ENCODE measurements at places on chromosomes 11 and 22.

GRCh38 chr11:42593441-42593840, 718.4 kb upstream of the API5 start:
- DNase-seq = no peak

GRCh38 chr11:109229682-109230081, 192.3 kb upstream of the C11orf87 start:
- no peak for DNase-seq

DNA sequence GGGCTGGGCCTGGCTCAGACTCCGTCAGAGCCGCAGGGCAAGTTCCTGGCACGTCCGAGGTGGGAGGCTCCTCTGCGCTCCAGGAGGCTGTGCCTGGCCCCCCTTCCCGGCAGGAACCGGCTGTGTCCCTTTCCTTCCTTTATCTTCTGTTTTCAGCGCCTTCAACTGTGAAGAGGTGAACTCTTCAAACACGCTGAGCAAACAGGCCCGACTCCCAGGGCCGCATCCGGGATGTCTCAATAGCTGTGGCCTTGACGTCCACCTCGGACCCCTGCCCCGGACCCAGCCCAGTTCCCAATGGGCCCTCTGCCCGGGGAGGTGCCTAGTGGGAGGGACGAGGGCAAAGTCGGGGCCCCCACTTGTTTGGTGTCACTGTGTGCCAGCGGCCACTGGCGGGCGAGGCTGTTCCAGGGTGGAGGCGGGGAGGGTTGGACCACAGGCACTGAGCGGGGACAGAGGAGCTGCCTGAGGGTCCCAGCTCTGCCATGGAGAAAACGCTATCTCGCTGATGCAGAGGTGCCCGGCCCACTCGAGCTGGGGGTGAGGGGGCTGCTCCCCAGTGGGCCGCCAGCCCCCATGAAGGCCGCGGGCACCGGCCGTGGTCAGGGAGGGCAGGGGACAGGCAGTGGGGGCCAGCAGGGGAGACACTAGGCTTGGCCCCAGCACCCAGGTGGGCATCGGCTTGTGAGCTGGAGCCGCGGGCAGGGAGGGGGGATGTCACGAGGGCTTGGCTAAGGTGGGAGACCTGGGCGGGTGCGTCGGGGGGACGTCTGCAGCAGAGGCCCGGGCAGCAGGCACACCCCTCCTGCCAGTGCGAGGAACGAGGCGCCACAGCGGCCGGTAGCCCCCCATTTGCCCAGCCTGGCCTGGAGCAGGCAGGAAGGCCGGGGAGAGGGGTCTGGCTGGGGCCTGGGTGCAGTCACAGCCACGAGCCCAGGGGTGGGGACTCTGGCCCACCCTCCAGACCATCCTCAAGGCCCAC, 2.7 kb upstream of the MUC5B start:
- no peak for DNase-seq

DNA sequence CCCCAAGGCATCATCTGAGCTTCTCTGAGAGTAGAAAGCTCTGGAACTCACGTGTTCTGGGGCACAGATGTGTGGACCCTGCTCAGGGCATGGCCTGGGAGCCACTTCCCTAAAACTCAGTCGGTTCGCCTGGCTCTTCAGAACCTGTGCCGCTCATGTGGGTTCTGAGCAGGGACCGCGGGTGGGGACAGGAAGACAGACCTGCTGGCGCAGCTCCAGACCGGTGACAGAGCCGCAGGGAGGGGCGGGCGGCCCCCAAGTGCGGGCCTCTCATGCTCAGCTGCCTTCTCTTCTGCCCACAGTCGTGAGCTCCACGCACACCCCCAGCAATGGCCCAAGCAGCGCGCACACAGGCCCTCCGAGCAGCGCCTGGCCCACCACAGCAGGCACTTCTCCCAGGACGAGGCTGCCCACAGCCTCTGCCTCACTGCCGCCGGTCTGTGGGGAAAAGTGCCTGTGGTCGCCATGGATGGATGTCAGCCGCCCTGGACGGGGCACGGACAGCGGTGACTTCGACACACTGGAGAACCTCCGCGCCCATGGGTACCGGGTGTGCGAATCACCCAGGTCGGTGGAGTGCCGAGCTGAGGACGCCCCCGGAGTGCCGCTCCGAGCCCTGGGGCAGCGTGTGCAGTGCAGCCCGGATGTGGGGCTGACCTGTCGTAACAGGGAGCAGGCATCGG, 24.2 kb downstream of the MUC5AC start:
- DNase-seq = no peak

DNA sequence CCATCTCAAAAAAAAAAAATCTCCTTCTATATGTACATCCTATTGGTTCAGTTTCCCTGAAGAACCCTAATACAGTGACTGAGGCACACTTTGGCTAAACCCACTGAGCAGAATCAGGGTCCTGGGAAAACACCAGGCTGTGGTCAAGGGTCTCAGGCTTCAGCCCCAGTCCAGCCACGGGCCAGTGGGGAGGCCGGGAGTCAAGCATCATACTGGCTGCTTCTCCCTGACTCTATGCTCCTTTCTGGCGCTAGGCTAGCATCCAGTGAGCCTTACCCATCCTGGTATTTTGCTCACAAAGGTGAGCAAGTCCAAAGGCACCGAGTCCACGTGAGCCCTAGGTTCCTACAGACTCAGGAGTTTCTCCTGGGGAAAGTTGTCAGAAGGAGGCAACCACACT, 752.5 kb downstream of the BRD1 start:
- DNase-seq = no peak

DNA sequence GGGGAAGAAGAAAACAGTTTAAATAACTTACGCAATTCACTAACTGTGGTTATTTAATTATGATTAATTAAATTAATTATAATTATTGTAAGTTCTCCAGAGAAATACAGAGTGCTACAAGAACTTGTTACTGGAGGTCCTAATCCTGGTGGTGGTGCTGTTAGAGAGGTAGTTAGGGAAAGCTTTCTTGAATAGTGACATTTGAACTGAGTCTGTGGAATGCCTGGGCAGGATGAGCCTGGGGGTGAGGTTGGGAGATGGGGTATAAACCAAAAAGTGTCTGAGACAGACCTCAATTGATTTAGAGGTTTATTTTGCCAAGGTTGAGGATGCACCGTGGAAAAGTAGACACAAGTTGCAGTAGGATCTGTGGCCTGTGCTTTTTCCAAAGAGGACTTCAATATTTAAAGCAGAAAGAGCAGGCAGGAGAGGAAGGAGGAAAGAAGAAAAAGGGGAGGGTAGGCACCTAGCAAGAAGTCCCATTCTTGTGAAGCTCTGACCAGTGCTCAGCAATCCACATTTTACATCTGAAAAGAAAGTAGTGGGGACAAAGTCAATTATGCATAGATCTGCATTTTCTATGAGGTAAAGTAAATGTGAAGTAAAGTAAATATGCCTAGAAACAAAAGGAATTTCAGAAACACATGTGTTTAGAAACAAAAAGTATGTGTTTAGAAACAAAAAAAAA, 4.4 kb upstream of the ZNF202 start:
- DNase-seq = no peak

DNA sequence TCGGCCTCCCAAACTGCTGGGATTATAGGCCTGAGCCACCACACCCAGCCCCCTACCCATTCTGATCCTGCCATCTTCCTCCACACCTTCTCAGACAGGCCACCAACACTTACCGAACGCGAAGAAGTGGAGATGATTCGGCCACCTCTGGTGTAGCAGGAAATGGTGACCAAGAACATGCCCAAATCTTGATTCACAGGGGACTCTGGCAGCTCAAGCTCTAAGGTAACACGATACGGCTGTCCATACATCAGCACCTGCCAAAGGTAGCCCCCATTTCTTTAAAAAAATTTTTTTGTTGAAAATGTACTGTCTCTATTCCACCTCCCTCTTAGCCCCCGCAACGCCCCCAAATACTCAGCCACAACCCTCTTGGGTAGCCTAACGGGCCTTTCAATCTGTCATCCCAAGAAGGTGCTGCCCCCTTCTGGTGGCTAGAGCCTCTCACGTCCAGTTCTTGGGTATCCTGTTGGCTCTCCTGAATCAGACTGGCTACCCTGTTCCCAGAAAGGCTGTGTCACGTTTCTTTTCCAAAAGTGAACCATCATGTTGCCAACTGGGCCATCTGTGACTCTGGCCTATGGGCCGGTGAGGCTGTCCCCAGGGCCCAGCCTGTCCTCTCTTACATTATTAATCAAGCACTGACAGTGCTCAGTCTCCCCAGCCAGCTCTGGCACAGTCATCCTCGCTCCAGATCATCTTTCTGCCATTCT, 5.3 kb upstream of the LRRN4CL start:
- peak; percentile 72 for DNase-seq

- DNase-seq = no peak
Observed at GRCh38 chr11:122024278-122024677, 91.7 kb downstream of the BLID start.

DNA sequence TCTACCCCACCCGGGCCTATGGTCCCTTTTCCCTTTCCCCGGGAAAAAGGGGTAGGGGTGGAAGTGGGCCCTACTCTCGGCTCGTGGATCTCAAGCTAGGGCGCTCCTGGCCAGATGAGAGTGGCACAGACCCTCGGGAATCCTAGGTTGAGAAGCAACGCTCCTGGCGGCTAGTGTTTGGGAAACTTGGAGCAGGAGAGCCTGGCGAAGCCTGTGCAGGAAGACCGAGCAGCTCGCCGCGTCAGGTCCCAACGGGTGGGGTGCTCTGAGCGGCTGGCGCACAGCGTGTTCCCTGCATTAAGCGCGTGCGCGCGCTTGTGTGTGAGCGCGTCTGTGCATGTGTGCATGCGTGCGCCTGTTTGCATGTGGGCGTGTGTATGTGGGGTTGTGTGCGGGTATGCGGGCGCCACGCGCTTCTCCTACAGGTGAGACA, 7.1 kb upstream of the FLI1 start:
- no peak for DNase-seq

GRCh38 chr11:10019906-10020682, 273.9 kb downstream of the SBF2 start:
- no peak for DNase-seq

GRCh38 chr22:25748704-25749103, 6.7 kb downstream of the MYO18B start:
- no peak for DNase-seq

DNA sequence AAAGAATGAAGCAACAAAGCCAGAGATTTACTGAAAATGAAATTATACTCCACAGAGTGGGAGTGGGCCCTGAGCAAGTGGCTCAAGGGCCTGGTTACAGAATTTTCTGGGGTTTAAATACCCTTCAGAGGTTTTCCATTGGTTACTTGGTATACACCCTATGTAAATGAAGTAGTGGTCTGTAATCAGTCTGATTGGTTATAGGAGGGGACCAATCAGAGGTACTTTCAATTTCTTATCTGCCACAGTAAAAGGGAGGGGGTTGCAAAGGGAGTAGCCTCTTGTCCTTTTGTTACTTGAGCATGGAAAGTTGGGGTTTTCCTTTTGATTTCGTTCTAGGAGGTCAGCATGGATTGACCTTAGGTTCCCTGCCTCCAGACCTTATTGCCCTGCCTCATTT, 63.5 kb downstream of the ATM start:
- DNase-seq = no peak

DNA sequence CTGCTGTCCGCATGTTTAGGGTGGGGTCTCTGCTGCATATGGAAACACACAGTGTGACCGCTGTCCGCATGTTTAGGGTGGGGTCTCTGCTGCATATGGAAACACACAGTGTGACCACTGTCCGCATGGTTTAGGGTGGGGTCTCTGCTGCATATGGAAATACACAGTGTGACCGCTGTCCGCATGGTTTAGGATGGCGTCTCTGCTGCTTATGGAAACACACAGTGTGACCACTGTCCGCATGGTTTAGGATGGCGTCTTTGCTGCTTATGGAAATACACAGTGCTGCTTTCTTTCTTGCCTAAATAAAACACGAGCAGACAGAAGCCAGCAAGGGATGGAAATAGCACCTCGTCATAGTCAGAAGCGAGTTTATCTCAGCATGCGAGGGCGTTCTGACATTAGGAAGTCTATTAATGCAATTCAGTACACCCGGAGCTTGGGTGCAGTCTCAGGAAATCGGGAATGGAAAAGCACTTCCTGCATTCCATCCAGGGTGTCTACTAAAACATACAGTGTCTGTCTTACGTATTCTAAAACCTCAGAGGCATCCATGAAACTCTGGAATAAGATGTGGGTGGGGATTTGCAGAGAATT, 32.6 kb upstream of the TOLLIP start:
- no peak for DNase-seq

DNA sequence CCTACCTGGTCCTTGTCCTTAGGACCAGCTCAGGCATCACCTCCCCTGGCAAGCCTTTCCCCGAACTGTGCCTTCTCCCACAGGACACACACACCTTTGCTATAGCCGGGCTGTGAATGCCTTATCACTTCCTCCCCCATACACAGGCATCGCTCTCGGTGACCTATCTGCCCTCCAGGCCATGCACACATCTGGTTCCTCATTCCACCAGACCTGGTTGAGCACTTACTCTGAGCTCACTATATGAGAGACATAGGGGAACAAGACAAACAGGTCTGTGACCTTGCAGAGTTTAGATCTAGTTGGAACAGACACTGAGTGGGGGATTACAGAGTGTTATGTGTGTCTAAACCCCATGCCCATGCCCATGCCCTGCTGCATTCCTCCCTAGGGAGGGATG, 3.1 kb upstream of the BCR start:
- no peak for DNase-seq

DNA sequence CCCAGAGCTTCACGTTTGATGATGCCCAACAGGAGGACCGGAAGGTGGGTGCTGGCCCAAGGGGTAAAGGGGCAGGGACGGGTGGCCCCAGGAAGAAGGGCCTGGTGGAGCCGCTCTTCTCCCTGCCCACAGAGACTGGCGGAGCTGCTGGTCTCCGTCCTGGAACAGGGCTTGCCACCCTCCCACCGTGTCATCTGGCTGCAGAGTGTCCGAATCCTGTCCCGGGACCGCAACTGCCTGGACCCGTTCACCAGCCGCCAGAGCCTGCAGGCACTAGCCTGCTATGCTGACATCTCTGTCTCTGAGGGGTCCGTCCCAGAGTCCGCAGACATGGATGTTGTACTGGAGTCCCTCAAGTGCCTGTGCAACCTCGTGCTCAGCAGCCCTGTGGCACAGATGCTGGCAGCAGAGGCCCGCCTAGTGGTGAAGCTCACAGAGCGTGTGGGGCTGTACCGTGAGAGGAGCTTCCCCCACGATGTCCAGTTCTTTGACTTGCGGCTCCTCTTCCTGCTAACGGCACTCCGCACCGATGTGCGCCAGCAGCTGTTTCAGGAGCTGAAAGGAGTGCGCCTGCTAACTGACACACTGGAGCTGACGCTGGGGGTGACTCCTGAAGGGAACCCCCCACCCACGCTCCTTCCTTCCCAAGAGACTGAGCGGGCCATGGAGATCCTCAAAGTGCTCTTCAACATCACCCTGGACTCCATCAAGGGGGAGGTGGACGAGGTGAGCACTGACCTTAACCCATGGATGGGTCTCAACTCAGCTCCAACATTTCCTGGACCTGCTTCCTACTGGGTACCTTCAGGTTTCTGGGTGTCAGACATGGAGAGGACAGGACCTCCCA, 2.0 kb downstream of the RIC8A start:
- no peak for DNase-seq

GRCh38 chr11:64745521-64746328, 1.8 kb upstream of the RASGRP2 start:
- DNase-seq = no peak

- no peak for DNase-seq
Observed at GRCh38 chr11:86388198-86388597, 13.5 kb downstream of the CCDC81 start.

GRCh38 chr11:65900899-65901180, 652 bp upstream of the FOSL1 start:
- DNase-seq = no peak
